Fibroblast of upper back skin (primary cell): ENCODE measurements at places on chromosomes 11 and 22.

DNA sequence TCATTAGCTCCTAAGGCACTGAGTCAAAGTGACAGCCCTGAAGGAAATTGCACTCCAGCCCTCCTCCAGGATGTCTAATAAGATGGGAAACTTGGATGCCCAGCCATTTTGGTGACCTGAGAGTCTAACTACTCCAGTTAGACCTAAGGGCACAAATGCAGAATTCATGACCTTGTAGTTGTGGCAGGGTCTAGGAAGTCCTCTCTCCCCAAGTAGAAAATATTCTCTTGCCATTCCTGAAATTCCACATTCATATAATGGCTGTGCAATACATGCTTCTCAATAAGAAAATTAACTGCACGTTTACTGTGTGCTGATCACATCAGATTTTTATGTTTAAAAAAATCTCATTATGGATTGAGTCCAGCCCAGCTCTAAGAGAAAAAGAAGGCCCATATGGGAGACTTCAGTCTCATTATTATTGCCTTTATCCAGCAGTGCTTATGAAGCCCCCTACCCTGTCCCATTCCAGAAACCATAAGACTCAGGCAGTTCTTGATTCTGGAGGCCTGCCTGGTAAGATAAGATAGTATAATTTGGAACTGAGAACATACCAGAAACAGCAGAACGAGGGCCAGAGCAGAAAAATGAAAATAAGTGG, 133.7 kb upstream of the LDLRAD3 start:
- DNase-seq: no peak

DNA sequence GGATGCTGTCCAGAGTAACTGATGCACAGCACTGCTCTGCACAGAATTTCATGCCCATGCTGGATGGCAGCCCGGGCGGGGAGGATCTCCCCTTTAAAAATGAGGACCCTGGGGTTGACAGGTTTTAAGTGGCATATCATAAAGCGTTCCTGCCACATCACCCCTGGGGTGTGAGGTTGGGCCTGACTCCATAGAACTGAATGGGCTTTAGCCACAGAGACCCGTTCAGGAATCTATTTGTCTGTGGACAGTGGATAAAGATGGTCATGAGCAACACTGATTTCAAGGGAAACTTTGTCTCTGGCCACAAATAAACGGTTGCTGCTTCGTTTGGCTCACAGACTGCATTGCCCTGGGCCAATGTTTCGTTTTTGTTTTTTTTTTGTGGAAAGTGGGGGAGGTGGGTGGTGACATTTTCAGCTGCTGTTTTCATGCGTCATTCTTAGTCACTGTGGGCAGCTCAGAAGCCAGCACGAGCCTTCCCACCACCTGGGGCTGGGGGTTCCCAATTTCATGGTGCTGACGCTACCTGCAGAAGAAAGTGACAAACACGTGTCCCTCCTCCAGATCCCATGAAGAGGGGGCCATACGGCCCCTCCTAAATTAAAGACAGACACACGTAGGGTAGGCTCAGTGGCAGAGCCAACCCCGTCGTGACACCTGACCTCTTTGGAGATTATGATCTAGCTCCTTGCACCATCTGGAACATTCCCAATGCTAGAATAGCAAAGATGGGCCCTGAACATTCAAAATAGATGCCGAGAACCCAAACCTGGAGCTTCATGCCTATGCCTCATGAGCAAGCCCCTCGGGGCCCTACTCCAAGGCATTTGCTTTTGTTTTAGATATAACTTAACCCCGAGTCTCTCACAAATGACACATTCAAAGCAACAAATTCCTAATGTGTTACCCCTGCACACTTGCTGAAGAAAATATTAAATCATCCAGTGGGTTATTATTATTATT, 54.8 kb upstream of the PHF21B start:
- peak; percentile 51 for DNase-seq

GRCh38 chr11:64180891-64181290, 5.1 kb upstream of the STIP1 start:
- no peak for DNase-seq

GRCh38 chr11:17719028-17719937, at the start of gene MYOD1:
Gene MYOD1, plus strand, starts transcription at chr11:17719571. Its CDS starts 212 bp downstream, at chr11:17719783.
- DNase-seq: no peak

GRCh38 chr22:23216461-23217170, 36.3 kb downstream of the BCR start:
- DNase-seq: no peak

- DNase-seq: no peak
Measured at GRCh38 chr11:70595452-70595851, 197.1 kb downstream of the CTTN start.

GRCh38 chr11:16036218-16036617, 320.1 kb downstream of the SOX6 start:
- no peak for DNase-seq

DNA sequence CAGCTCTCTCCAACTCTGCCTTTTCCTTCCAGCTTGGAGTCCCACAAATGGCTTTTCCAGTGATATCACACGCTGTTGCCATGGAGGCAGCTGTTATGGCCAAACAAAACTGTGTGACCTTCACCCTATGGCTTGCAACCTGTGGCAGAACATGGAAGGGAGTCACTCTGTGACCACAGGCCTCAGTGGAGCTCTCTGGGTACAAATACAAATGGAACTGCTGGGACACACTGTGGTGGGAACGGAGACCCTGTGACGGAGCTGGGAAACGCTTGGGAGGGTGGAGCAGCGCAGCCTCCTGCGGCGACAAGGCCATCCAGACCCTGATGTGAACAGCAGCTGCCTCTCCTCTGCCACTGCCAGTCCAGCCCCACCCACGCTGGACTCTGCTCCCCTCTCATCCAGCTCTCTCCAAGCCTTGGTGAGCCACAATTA, 162.5 kb downstream of the ETS1 start:
- no peak for DNase-seq

GRCh38 chr11:44305470-44306051, 4.4 kb downstream of the ALX4 start:
- DNase-seq: no peak

- DNase-seq: no peak
Measured at GRCh38 chr11:128735935-128736605, 42.2 kb downstream of the FLI1 start.

DNA sequence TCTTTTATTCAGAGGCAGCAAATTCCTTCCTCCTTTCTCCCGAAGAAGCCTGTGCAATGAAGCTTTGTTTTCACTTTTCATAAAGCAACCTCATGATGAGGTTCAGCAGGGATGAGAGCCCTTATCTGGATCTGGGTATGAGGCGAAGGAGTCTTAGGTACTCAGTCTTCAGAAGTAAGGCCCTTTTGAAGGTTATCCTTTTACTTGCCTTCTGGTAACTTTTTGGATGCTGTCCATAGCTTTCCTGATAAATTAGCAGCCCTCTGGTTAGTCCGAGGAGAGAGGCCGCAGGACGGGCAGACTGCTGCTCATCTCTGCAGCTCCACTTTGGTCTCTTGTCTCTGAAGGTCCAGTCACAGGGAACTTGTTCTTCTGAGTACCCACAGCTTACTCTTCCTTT, 1.1 kb downstream of the TRIM22 start:
- peak; percentile 4 for DNase-seq

DNA sequence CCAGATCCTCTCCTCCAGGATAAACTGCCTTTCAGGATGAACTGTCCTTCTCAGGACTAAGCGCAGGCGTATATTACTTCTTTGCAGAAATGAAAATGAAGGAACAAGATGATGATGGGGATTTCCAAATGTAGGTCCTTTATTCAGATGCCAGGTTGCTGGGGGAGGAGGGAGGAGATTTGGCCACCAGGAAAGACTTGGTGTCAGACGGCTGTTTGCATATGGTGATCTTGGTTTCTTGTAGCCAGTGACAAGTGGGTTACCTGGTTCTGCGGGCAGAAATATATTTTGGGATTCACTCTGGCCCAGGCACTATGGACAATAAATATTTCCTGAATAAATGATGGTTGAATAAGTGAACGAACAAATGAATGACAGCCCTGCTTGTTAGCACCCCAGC, 243.4 kb downstream of the MIAT start:
- no peak for DNase-seq

DNA sequence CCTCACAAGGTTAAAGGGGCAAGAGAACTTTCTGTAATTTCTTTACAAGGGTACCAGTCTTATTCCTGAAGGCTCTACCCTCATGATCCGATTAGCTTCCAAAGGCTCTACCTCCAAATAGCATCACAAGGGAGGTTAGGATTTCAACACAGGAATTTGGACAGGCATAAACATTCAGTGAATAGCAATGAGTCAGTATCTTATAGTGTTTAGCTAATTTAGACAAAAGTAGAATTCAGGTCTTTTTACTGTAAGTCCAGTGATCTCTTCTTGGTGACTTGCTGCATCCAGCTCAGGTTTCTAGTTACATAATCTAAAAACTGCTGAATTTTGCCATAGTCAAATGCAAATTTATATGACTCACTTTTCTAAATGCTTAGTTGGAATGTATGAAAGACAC, 1995.6 kb upstream of the RAG2 start:
- peak; percentile 59 for DNase-seq

- DNase-seq: no peak
Measured at GRCh38 chr22:44404341-44405020, 91.7 kb upstream of the SHISAL1 start.

DNA sequence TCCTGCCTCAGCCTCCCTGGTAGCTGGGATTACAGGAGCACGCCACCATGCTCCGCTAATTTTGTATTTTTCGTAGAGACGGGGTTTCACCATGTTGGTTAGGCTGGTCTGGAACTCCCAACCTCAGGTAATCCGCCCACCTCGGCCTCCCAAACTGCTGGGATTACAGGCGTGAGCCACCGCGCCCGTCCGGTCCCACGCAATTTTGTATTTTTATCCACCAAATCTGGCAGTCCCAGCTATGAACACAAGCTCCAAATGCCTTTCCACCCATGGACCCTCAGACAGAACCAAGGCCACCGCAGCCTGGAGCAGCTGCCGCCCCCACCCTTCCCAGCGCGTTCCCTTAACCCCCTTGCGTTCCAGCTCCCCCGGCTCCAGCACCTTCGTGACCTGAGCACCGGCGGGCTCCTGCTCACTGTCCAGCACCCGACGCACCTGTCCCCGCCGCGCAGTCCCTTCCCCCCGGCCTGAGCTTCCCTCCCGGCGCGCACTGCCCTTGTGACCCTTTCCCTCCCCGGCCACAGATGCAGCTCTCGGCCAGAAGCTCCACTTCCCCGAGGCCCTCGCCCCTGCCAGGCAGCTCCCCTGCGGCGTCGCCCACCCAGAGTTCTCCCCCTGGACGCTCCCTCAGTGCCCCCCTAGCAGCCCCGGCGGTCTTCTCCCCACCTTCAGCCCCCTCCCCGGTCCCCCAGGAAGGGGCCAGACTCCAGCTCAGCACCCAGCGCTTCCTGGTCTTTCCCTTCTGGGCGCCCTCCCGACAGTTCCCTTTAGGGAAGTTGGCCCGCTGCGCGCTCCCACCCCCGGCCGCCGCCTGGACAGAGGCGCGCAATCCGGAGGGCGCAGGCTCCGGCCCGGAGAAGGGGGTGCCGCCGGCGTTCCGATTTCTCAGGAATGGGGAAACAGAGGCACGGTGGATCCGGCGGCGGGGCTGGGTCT, 5.6 kb upstream of the ZBED4 start:
- no peak for DNase-seq

DNA sequence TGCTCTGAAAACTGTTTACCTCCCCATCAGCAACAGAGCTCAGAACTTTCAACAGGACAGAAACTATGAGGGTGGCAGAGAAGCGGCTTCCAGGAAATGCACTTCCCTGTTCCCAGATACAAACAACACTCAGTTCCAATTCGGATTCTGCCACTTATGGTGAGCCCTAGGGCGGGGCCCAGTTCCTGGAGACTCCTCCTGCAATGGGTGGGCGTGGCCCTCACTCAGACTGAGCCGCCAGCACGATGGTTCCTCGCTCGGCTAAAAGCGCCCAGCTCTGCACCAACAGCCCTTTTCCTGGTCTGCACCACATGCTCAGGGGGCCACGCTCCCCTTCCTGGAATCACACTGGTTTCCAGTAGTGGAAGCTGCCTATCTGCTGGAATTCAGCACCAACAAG, 314.1 kb downstream of the CTTN start:
- DNase-seq: no peak

GRCh38 chr11:103648054-103648453, 388.4 kb upstream of the DDI1 start:
- no peak for DNase-seq

GRCh38 chr11:104736502-104736901, 161.8 kb downstream of the CASP12 start:
- DNase-seq: no peak

DNA sequence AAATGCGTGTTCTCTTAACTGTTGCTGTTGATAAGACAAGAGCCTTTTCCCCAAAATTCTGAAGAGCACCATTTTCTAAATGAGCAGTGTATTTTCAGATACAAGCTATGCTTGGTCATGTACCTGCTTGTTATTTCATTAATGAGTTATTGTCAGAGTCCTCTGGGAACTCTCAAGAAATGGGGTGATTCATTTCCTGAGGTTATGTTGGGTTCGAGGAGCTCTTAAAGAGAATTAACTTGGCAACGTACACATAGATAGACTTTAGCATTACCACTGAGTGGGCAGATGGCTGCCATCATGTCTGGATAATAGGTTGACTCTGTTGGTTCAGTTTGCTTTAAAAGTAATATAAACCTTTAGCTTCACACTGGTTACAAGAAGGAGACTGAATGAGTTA, 87.9 kb upstream of the SORL1-AS1 start:
- no peak for DNase-seq

- peak; percentile 44 for DNase-seq
Measured at GRCh38 chr11:12214751-12215150, 104.4 kb downstream of the MICAL2 start.

GRCh38 chr11:12188548-12189317, 78.3 kb downstream of the MICAL2 start:
- DNase-seq: no peak

DNA sequence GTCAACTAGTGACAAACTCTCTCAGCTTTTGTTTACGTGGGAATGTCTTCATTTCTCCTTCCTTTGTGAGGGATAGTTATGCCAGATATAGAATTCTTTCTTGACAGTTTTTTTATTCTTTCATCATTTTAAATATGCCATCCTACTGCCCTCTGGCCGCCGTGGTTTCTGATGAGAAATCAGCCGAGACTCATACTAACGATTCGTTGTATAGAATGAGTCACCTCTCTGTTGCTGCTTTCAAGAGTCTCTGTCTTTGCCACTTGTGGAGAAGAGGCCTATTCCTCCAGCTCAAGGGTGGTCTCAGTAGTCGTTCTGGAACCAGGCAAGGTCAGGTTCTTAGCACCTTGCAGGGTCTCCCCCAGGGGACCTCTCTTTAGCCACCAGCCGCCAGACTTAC, 8.0 kb downstream of the MYO7A start:
- peak; percentile 32 for DNase-seq

GRCh38 chr11:84243629-84244263, 957.6 kb upstream of the CCDC90B start:
- DNase-seq: no peak

GRCh38 chr11:104792861-104793260, 105.4 kb downstream of the CASP12 start:
- DNase-seq: no peak

GRCh38 chr11:94854770-94855633, 86.8 kb downstream of the AMOTL1 start:
- DNase-seq: no peak

GRCh38 chr11:119741369-119742262, 12.6 kb upstream of the NECTIN1 start:
- DNase-seq: no peak

- DNase-seq: peak; percentile 18
Measured at GRCh38 chr11:64713016-64713707, 9.8 kb downstream of the NRXN2 start.
